Ecto neural progenitor cell (in vitro differentiated cells): ENCODE measurements at places on chromosomes 16 and 17.
A peak's percentile ranks its signal among the peaks of the same experiment; 100 is the strongest.

DNA sequence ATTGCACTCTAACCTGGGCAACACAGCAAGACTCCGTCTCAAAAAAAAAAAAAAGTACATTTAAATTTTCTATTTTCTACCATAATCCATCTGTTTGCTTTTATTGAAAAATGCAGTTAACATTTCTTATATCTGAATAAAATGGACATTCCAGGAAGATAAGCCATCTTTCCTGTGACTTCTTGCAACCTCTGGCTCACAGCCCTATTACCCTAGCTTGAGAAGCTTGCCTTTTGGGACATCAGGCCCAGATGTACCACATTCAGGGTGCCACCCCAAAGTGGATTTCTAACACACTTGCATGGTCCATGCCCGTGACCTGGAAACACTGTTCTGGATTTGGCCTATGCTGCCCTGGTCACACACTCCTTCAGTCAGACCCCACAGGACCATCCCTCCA is 30.1 kb upstream of the DDX52 start:
- DNase-seq, result no peak

GRCh38 chr16:69182730-69183416 is 4.1 kb upstream of the SNTB2 start:
- DNase-seq, result no peak

DNA sequence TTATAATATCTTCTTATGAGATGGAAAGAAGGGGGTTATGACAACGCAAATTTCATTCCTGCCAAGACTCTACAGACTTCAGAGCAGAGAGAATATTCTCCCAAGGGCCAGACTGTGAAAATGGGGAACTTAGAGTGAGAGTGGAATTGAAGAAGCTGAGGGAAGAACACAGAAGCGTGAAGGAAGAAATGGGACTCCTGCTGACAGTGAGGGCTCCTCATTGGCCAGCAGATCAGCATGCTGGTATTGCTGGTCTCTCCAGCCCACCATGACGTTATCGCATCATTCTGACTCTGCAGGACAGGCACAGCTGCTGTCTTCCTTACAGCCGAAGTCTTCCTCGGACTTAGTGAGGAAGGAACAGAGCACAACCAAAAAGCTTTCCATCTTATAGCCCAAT is 24.3 kb downstream of the CCL4 start:
- DNase-seq, result no peak

- DNase-seq, result peak; percentile 83
These were observed 4.5 kb upstream of the UNC13D start for GRCh38 chr17:75848523-75849278.

GRCh38 chr16:724188-725040 is 1.8 kb downstream of the CCDC78 start:
- no peak for DNase-seq

DNA sequence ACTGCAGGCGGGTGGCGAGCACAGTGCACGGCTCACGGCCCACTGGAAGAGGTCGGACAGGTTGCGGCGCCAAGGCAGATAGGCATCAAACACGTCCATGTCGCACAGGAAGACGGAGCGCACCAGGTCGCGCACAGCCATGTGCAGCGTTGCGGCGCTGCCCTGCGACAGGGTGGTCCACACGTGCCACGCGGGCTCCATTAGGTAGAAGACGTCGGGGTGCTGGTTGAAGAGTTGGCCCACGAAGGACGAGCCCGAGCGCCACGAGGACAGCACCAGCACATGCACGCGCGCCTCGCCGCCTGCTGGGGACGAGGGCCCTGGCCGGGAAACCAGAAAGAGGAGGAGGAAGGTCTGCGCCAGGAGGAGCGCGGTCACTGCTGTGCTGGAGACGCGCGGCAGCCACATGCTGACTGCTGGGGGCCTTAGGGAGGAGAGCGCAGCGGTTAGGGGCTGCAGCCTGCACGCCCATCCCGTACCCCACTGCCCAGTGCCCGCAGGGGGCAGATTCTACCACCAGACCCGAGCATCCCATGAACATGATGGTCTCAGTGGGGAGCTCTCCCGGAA is 15.0 kb upstream of the TMEM170A start:
- no peak for DNase-seq

DNA sequence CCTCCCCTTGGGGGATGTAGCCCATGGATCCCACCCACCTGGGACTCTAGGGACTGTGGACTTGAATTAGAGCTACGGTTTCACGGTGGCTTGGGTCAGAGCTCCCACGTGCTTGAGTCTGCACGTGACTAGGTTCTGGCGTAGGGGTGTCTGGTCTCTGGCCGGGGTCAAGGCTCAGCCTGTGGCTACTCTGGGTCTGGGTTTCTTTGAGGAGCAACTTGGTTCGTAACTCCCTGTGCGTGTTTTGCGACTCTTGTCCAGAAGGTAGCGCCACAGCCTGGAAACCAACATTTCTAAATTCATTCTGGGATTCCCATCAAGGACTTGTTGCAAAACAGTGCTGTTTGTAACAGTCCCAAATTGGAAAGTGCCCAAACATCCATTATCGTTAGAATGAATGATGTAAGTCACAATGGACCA is 470 bp upstream of the GGT6 start:
- peak; percentile 64 for DNase-seq

GRCh38 chr17:27456681-27457359 is 572 bp downstream of the KSR1 start:
- peak; percentile 69 for DNase-seq

- DNase-seq, result no peak
These were observed 361.8 kb upstream of the CDH5 start for GRCh38 chr16:66004699-66005098.

DNA sequence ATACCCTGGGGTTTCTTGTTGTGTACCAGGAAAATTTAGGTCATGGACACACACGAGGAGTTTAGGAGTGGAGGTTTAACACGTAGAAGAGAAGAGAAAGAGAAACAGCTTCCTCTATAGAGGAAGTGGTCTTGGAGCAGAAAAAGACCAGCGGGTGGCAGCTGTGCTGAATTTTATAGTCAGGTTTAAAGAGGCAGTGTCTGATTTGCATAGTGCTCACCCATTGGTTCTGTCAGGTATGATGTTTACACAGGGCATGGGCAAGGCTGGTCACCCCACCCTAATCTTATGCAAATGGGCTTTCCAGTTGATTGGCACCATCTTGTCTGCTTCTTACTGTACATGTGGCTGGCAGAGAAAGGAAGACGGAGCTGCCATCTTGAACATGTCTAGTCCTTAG is 309.0 kb downstream of the CDH13 start:
- DNase-seq, result no peak

DNA sequence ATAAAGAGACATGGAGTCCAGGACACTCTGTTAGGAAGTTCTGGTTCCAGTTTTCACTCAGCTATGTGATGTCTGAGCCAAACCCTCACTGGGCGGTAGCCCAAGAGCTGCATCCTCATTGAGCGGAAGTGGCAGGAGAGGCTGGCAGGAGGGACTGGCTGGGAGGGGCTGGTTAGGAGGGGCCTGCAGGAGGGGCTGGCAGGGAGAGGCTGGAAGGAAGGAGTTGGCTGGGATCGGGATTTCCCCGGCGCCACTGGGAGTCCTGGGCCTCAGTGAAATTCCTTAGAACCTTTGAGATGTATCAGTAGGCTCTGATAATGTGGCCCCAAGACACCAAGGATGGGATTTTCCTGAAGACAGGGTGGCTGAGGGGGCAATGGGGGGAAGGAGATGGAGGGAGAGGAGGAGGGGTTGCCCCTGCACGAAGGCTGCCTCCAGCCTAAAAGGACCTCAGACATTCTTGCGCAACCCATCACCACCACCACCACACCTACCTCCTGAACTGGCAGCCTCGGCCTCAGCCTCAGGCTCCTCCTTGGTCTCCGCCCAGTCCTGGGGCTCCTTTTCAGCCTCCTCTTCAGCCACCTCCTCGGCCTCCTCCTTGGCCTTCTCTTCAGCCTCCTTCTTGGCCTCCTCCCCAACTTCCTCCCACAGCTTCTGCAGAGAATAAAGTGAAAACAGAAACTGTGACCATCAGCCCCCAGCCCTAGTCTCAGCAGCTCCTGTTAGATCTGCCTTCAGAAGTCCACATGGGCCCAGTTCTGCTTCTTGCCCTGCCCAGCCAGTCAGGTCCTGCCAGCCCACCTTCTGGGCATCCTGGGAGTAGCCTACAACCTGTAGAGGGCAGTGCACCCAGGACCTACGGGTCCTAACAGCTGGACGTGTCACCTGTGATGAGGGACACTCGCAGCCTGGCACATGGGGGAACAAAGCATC is 31.7 kb downstream of the CNGB1 start:
- DNase-seq, result no peak

- no peak for DNase-seq
These were observed 879.4 kb downstream of the CDH11 start for GRCh38 chr16:64242492-64242891.

DNA sequence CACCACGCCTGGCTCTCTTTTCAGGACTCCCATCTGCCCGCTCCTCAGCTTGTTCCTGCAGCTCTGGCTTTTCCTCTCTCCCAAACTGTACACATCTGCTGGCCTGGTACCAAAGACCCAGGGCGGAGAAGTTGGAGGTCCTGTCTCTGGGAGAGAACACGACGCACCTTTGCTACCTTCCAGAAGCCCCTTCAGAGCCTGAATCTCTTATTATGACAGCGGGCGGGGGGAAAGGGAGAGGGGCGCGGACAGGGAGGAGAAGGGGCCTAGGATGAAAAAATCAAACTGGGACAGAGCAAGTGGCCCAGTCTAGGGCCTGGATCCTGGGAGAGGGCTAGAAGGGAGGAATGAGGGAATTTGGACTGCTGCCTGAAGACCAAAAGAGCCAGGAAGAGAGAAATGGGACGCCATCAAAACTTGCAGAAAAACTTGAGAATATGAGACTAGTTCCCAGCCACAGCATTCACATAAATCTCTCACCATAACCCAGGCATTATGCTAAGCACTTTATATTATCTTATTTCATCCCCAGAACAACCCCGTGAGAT is 2.5 kb upstream of the PER1 start:
- no peak for DNase-seq

GRCh38 chr17:17900615-17901520 is 64.1 kb upstream of the SREBF1 start:
- no peak for DNase-seq

DNA sequence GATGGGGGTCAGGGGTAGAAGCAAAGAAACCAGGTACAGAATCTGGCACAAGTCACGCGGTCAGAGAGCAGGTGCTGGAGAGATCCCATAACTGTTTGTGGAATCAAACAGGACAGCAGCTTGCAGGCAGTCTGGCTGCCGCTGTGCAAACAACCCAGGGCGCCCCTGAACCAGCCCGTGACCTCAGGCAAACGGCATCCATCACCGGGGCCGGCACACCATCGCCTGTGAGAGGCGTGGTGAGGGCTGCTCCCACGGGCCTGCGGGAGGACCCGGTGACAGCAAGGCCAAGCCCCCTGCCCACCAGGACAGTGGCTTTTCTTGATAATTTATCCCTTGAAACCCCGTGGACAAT is 47.9 kb downstream of the CBFA2T3 start:
- no peak for DNase-seq

DNA sequence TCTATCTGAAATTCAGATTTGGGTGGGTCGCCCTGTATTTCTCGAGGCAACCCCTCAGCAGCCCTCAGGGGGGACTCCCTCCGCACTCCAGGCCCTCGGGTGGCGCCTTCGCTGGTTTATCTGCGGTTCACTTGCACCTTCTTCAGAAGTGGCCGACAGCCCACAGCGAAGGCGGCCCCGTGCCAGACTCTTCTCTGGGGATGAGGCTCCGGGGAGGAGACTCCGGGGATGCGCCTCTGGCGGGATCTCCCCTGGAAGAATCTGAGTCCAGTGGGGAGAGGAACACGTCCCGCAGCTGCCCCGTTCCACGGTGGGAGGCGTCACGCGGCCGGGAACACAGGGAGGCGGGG is 63.9 kb upstream of the DNAJA2 start:
- DNase-seq, result no peak

DNA sequence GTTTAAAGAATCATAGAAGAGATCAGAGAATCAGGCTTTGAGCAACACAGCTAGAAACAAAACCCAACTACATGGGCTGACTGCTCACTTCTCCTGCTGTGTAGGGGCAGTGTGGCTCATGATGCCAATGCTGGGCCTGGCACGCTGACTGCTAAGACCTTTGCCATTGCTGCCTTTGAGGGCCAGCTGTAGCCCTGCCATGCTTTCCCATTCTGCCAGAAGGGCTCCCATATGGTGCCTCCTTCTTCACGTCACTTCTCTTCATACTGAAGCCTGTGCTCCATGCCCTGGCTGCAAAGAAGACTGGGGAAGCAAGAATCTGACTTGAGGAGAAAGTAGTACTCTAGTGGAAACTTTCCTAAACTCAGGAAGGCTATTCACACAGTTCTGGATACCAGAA is 232.9 kb downstream of the UTP18 start:
- DNase-seq, result no peak

DNA sequence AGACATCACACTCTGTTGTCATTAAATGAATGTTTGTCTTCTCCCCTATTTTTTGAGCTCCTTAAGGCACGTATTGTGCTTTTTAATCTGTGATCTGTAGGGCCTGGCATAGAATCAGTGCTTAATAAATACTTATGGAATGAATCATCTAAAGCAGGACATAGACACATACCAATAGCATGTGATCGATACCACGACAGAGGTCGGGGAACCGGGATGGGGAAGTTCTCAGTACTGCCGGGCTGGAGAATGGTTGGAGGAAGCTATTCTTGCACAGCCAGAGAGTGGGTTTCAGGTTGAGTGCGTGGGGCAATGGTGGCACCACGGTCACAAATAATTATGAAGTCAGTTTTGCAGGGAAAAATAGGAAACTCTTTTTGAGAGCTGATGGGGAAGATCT is 26.8 kb downstream of the NLRP1 start:
- DNase-seq, result no peak

GRCh38 chr17:75621489-75621888 is 11.7 kb upstream of the SMIM5 start:
- DNase-seq, result no peak

DNA sequence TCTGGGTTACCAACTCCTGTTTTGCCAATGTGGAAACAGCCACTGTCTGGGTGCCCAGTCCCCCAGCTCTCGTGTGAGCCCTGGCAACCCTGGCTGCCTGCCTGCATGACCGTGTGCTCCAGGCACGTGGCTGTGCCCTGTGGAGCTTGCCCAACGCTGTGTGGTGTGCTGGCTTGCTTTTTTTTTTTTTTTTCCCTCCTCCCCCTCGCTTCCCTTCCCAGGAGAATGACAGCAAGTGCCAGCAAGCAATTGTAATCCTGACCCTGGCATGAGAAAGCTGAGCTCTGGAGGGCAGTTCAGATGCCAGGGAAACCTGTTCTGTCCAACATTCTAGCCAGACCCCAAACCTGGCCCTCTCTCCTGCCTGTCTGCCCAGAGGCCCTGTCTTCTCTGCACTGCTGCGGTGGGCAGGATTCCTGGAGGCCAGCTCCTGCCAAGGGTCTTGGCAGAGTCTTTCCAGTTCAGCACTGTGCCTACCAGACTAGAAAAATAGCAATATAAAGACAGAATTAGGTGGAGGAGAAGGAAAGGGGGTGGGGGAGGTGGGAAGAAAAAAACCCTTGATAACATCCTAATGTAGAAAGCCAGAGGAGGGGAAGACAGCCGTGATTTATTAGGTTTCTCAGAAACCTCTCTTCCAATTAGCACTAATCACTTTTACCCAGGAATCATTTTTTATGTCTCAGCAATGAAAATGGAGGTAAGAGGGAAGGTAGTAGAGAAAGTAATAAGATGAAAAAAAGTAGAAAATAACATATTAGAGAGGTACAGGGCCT is 9.0 kb downstream of the HLF start:
- no peak for DNase-seq
